ENCODE measurements at places on chromosomes 12 and 14. TPM values are rescaled to one million over a fixed set of nuclear protein-coding genes. Genes with fewer than 3 reads are reported as not detected.

SLC41A2 gene
- 6.7 TPM for total RNA-seq

CLEC12A gene
- 0.51 TPM for total RNA-seq

GPR132 gene
- 1.3 TPM for total RNA-seq

TM7SF3 gene
- 158 TPM for total RNA-seq

IAPP gene
- not detected for total RNA-seq

YBX3 gene
- 987 TPM for total RNA-seq

Data from lower leg skin (tissue), 4 donors.